CD4-positive, alpha-beta T cell treated with Interleukin-15 for 4 hours (primary cell): ENCODE measurements at places on chromosomes 2 and 18.

DNA sequence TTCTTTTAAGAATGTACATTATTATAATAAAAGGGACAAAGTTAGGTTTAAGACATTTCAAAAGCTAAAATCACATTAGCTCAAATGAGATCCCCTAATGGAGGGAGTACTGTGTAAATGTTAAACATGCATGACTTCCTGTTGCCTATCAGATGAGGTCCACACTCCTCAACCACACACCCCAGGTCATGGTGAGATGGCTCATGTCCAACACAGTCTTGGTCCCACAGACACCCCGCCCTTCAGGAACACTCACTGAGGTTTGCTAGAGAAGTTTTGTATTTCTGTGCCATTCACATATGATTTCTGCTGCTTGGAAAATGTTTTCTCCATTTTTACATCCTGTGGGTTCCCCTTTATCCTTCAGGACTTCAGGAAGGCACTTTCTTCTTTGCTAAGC, 491.0 kb downstream of the SOX11 start:
- no peak for DNase-seq

GRCh38 chr2:3482363-3482821, 36.9 kb downstream of the ADI1 start:
- DNase-seq = no peak

- DNase-seq = no peak
Observed at GRCh38 chr2:102632380-102633175, 13.2 kb downstream of the SLC9A2 start.

- DNase-seq = no peak
Observed at GRCh38 chr18:12862467-12862866, 21.6 kb downstream of the PTPN2 start.

GRCh38 chr2:237590272-237591140, at the start of gene RAB17:
Gene RAB17 (minus strand): TSS chr2:237590734. CDS start chr2:237586154, 4,580 bp downstream.
- no peak for DNase-seq

DNA sequence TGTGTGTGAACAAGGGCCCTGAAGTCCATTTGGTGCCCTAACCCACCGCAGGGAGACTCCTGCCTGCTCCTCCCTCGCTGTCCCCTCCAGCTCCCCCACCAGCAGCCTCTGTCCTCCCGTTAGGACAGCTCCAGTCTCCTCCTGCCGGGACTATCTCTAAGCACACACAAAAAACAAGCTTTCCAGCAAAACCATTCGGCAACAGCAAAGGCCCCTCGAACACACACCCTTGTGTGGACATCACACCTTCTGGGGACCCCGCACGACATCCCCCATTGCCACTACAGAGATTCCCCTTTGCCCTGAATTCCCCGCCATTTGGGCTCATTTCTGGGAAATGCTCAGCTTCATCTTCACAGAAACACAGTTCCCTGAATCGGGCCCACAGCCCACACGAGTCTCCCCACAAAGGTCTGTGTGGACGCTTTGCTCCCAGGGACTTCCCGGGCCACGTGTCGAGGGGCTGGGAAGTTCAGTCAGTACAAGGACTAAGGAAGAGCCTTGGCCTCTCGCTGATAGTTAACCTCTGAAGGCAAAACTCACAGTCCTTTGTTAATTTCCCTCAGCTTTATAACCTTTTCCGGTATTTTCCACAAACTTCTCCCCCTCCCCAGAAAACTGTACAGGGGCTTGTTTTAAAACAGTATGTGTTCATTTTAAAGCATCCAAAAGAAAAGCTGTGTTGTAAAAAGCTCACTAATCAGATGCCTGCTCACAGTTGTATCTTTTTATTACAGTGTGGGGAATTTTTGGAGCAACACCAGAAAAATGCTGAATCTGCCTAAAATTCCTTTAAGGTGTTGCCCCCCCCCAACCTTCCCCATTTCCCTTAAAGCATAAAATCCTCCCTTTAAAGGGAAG, 25.9 kb downstream of the SMAD7 start:
- peak; percentile 64 for DNase-seq

DNA sequence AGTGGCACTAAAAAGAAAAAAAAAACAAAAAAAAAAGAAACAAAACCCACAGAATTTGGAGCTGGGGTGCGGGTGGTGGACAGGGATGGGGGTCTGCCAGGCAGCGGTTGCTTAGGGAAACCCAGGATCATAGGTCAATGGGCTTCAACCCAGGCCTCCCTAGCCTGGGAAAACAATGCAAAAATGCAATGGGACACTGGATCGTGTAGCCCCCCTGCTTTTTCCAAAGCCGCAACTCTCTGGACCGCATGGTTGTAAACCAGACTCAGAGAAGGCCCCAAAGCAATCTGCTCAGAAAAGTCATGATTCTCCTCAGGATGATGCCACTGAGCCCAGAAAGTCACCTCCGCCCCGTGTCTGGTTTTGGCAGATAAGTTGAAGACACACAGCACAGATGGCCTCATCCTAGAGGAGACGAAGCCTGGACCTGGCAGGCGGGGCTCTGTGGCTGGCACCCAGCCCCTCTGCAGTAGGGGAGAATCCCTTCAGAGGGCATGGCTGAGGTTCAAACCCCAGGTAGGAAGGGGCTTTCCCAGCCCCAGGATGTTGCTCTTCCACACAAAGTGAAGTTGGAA, 5.1 kb downstream of the DLX2 start:
- DNase-seq = no peak

- no peak for DNase-seq
Observed at GRCh38 chr18:6628187-6628586, 101.3 kb upstream of the ARHGAP28 start.

GRCh38 chr2:73177645-73178255, 24.6 kb upstream of the NOTO start:
- no peak for DNase-seq
